Activated naive CD4-positive, alpha-beta T cell treated with anti-CD3 and anti-CD28 coated beads, Interleukin-2, amount 50 U/mL, for 16 hours (primary cell): ENCODE measurements at places on chromosomes 13 and 19.

DNA sequence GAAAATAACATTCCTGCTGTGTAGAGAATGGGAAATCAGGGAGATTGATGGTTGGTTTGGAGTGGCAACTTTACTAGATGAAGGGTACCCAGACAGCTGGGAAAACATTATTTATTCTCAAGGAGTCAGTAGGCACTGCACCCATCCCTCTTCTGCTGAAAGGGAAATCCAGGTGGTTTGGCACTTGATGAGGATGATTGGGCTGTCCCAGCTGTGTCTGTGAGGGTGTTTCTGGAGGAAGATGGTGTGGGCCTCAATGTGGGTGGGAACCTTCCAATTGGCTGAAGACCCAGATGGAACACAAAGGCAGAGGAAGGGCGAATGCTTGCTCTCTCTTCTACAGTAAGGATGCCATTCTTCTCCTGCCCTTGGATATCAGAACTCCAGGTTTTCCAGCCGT, 10.4 kb upstream of the SACS start:
- no peak for DNase-seq

- DNase-seq, result no peak
Observed at GRCh38 chr13:101514695-101515275, 62.3 kb downstream of the ITGBL1 start.

- DNase-seq, result no peak
Observed at GRCh38 chr13:110012102-110012739, 225.8 kb upstream of the IRS2 start.

GRCh38 chr13:25756912-25757311, 294.9 kb downstream of the SHISA2 start:
- DNase-seq, result no peak

- no peak for DNase-seq
Observed at GRCh38 chr19:51122112-51122981, 2.4 kb upstream of the SIGLEC9 start.

- no peak for DNase-seq
Observed at GRCh38 chr13:31725841-31726240, 13.5 kb upstream of the RXFP2 start.

- DNase-seq, result no peak
Observed at GRCh38 chr19:22935151-22935550, 67.8 kb downstream of the ZNF728 start.

DNA sequence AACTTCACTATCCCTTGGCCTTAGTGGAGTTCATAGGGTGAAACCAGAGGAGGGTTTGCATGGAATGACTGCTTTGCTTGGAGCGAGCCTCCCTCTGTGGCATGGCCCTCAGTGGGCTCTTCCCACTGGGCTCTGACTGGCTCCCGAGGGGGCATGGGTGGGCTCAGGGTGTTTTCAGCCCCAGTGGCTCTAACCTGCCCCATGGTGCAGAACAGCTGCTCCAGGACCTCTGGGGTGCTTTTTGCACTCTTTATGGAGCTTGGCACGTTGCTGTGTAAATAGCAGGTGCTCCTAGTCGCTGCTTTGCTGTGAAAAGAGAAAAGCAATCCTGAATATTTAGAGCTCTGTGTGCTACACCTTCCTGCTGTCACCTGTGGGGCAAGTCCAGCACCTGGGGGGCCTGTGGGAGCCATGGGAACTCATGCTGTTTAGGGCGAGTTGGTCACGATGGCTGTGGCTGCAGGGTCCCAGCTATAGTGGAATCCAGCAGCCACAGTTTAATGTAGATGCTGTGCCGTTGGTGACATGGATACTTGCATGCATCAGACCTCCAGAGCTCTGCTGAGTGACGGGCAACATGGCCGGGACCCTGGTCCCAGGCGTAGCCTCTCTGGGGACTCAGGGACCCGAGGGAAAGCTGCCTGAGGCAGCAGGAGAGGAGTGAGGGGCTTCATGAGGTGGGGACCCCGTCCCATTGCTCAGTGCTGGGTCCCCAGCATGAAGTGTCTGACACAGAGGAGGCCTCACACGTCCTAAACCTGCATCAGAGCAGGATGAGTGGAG, 14.3 kb upstream of the MCF2L start:
- no peak for DNase-seq

GRCh38 chr19:46428239-46429135, at the start of gene PNMA8C:
TSS of gene PNMA8C (minus strand) at chr19:46428936. CDS start at chr19:46428359, 577 bp downstream.
- peak; percentile 35 for DNase-seq

GRCh38 chr13:101065329-101065728, 351.0 kb downstream of the NALCN start:
- no peak for DNase-seq

DNA sequence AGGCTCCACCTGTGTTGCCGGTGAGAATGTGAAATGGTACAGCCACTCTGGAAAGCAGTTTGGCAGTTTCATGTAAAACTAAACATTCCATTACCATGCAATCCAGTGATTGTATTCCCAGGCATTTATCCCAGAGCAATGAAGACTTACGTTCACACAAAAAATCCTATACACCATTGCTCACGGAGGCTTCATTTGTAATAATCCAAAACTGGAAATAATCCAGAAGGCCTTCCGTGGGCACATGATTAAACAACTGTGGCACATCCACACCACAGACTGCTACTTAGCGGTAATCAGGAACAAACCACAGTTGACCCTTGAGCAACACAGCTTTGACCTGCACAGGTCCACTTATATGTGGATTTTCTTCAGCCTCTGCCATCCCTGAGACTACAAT, 339.7 kb downstream of the MTUS2 start:
- no peak for DNase-seq

DNA sequence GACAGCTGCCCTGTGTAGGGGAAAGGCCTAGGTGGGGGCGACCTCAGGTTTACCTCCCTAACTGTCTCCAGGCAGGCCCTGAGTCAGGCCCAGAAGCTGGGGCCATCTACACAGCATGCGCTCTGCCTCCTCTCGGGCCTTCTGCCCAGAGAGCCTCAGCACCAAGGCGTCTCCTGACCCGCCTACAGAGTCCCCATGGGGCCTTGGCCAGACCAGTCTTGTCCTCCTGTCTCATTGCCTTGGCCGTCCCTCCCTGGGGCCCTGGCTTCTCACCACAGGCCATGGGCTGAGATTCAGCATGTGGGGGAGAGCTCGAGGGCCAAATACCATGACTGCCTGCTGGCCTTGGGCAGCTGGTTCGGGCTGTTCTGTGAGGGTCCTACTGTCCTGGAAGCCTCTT, 59.0 kb downstream of the SMARCA4 start:
- DNase-seq, result no peak

GRCh38 chr19:45900738-45901431, 1.5 kb downstream of the MYPOP start:
- DNase-seq, result no peak

- DNase-seq, result no peak
Observed at GRCh38 chr19:38837656-38838121, 6.1 kb upstream of the ECH1 start.

DNA sequence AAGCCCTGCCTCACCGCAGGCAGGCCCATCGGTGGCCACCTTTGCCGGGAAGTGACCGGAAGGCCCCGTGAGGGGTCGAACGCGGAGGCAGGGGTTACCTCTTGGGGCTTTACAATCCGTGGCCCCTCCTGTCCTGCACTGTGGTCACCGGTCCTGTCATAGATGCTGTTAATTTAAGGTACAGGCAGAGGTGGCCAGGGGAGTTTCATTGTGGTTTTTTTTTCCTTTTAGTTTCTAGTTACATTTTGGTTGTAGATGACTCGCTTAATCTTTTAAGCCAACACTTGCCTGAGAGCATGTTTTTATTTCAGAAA, 13.1 kb downstream of the COMP start:
- DNase-seq, result no peak

DNA sequence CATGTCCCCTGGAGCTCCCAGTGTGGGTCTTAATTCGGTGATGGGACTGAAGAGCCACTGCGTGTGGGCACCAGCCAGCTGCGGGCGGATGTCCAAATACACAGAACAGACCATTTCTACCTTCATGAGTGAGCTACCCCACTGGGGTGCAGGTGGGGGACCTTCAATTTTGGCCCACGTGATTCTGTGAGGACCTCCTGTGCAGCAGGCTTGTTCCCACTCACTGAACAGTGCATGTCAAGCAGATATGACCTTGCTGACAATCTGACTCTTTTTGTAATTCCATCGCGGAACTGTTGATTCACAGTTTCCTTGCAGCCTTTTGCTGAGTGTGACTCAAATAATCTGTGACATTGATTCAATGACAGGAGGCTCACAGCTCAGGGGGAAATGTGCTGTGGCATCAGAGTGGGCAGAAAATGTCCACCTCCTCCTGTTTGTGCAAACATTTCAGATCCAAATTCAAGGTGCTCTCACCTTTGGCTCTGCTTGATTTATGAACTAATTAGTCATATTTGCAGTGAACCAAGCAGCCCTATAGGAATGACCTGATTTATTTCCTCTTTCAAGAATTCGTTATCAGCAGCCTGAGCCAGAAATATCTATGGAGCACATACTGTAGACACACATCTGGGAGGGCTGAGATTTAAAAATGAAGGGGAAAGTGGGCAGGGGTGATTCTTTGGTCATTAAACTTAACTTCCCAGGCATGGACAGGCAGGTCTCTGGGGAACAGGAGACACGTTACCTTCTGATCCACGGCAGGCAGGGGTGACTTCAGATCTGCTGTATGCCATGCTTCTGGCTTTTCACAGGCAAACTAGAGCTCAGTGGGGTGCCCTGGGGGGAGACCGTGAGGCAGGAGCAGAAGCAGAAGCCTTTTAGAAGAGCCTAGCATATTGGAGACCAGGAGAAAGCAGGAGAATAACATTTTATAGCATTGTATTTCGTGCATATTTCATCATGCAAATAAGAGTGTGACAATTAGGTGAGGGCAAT, 170.0 kb upstream of the KL start:
- DNase-seq, result no peak

- no peak for DNase-seq
Observed at GRCh38 chr19:2255982-2256685, at the start of gene JSRP1. TSS of gene JSRP1 (minus strand) at chr19:2256417. CDS start at chr19:2255314, 1,103 bp downstream.

GRCh38 chr13:45592758-45593157, 22.8 kb downstream of the ERICH6B start:
- DNase-seq, result no peak

DNA sequence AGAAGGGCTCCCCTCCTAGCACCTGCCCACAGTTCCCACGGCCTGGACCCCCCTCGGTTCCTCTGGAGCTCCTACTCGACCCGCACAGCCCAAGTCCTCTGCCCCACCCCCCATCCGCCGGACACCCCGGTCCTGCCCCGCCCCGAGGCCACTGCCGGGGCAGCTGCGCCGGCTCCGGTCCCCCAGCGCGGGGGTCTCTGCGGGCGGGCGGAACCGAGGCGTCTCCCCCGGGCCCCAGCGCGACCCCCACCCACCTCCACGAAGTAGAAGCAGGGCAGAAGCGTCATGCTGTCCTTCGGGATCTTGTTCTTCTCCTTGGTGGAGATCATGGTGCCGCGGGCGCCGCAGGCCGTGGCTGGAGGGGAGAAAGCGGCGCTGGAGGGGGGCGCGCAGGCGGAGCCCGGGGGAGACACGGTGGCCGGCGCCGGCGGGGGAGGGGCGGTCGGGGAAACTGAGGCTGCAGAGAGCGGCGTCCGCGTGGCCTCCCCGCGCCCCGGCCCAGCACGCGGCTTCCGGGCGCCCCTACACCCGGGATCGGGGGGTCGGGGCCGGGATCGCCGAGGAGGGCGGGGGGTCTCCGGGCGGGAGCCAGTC, 427 bp downstream of the PLPPR3 start:
- no peak for DNase-seq
